ENCODE measurements at places on chromosomes 16 and 17.

DNA sequence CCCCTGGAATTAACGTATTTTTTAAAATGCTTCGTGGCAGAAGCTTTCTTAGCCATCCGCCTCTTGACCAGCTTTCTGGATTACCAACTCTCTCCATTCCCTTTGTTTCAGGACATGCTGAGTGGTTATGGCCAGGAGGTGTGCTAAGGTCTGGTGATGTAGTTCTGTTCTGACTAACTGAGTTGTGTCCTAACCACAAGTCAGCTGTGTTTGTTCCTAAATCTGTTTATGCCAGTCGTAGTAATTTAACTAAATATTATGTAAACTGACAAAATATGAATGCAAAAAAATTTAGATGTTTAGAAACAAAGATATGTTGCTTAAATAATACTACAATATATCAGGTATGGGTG is 61.6 kb downstream of the MRTFB start:
- peak; percentile 81 for DNase-seq

DNA sequence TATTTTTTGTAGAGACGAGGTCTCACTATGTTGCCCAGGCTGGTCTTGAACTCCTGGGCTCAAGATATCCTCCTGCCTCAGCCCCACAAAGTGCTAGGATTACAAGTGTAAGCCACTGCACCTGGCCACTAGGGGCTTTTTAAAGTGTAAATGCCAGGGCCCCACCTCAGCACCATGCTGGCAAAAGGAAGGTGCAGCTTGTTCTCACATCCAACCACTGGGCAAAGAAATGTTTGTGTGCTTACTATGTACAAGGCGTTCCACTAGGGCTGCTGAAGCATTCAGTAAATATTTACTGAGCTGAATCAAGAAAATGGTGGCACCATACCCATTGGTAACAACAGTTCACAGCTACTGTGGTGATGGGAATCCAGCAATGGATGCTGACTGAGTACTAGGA is 22.6 kb downstream of the COG1 start:
- DNase-seq: no peak

DNA sequence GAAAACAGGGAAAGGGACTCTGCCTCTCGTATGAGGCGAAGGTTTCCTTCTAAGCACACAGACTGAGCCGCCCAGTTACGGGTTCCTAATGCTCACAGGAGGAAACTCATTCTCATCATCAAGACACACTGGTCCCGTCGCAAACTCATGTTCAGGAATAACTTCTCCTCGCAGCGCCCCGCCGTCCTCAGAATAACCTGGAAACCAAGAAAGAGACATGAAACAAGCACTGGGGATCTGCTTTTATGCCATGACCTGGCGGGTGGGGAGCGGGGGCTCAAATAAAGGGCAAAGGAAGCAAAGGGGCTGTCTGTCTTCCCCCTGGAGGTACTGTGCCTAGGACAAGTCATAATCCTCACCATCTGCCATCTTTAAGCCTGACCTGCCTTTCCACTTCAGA is 31.3 kb downstream of the WIPI1 start:
- DNase-seq: no peak

DNA sequence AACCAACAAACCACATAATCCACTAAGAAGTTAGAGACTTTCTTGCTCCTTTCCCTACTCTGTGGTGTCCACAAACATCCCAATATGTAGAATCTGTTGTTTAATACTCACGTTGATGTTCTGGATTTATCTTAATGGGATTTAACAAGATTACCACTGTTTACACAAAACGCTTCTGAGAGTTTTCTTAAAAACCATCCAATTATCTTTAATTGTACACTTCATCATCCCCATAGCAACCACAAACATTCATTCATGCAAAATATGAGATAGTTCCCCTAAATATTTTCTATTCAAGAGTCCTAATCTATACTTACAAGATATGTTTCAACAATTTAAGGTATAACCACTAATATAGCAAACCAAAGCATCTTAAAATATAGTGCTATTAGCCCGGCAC is 76.5 kb upstream of the CLEC18B start:
- DNase-seq: no peak

GRCh38 chr16:7597677-7598076 is 265.0 kb downstream of the RBFOX1 start:
- DNase-seq: peak; percentile 4

- DNase-seq: peak; percentile 52
These were observed 204.6 kb downstream of the STX8 start for GRCh38 chr17:9371019-9371418.

DNA sequence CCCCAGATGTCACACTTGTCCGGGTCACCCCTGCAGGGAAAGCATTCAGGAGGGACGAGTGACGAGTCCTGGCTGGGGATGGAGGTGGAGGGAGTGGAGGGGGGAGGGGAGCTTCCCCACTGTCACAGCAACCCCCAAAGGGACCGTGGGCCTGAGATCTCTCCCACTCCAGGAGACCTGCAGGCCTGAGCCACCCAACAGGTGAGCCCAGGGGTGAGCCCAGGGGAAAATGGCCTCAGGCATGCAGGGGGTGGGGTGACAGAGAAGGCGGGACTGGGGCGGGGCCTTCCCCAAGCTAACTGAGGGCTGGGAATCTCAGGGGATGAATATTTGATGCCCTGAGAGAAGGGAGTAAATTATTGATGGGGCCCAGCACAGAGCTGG is 2.4 kb downstream of the USH1G start:
- no peak for DNase-seq

DNA sequence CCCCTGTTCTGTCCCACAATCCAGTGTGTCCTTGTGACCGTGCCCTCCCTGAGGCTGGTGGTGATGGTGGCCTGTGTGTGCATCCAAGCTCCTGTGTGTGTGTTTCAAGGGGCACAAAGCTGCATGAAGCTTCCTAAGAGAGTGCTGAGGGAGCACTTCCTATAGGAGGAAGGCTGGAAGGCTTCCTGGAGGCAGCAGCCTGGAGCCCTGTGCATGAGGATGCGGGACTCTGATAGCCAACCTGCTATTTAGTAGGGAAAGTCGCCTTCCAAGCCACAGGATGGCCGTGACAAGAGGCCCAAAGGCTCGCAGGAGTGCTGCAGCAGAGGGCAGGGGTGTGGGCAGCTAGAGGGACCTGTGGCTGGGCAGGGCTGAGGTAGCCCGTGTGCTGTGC is 8.3 kb downstream of the MYO15B start:
- no peak for DNase-seq

GRCh38 chr16:86476956-86477534 is 33.3 kb upstream of the FOXF1 start:
- DNase-seq: no peak

GRCh38 chr17:45291171-45291805 is 25.5 kb downstream of the MAP3K14 start:
- no peak for DNase-seq

- no peak for DNase-seq
These were observed 39.3 kb downstream of the SMG6 start for GRCh38 chr17:2264067-2264860.

DNA sequence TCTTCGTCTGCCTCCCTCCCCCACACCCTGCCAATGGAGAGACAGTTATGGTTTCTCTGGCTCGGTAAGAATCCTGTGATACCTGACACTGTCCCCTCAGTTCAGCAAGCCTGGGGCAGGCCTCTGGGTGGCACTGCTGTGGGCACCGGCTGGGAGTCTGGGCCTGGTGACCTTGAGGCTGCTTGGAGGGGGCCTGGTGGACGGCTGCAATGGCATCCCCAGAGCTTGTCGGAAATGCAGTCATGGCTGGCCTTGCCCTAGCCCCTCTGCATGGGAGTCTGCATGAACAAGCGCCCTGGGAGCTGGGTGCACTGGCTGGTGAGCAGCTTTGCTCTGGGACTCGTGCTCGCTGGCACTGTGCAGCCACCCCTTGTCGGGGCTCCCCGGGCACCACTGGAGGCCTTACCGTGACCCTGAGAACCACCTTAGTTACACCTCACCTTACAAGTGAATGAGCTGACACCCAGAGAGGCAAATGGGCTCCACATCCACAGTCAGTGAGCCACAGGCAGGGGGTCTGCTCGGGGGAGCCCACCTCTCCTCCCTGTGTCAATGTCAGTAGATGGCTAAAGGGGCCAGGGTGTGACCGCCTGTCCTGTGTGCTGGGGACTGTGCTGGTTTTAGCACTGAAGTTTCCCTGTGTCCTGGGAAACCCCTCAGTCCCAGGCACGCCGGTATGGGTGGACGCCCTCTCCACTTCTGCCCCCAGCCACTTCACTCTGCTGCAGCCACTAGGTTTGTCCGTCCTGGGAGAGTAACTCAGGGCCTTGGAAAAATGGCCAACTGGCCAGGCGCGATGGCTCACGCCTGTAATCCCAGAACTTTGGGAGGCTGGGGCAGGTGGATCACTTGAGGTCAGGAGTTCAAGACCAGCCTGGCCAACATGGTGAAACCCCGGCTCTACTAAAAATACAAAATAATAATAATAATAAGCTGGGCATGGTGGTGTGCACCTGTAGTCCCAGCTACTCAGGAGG is 1.4 kb downstream of the LGALS3BP start:
- no peak for DNase-seq

- DNase-seq: no peak
These were observed 538.9 kb downstream of the WWOX start for GRCh38 chr16:78638371-78638770.

GRCh38 chr16:67268136-67268579 is 11.2 kb upstream of the PLEKHG4 start:
- DNase-seq: no peak

- DNase-seq: no peak
These were observed 5.5 kb upstream of the RPTOR start for GRCh38 chr17:80539022-80539641.

- DNase-seq: no peak
These were observed 30.7 kb upstream of the SOX9 start for GRCh38 chr17:72090108-72090507.

DNA sequence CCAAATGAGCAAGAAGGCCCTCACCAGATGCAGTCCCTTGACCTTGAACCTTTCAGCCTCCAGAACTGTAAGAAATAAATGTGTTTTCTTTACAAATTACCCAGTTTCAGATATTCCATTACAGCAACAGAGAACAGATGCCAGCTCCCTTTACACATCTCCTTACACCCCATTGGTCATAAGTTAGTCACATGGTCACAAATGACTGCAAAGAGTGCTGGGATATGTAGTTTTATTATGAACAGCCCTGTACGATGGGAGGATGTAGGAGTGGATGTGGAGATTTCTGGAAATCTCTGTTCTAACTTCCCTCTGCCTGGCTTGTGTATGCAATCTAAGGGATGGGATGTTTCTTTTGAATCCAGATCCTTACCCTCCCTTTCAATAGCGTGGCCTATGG is 13.3 kb upstream of the RPL38 start:
- no peak for DNase-seq

DNA sequence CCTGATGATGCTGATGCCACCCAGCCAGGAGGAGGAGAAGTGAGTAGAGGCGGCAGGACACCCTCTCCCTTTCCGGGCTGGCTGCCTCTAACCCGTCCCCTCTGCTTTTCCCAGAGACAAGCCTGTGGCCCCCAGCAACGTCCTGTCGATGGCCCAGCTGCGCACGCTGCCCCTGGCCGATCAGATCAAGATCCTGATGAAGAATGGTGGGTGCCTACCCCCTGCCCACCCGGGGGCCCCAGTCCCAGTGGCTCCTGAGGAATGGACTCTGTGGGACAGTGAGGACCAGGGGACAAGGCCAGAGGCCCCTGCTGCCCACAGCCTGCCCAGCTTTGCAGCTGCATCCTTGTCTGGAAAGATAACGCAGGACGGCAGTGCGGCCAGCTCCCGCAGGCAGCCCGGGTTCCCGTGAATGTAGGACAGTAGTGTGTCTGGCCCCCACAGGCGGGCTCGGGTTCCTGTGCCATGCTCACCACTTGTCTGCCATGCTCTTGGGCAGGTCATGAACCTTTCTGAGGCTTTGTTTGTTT is 19.9 kb downstream of the POLR3E start:
- no peak for DNase-seq

DNA sequence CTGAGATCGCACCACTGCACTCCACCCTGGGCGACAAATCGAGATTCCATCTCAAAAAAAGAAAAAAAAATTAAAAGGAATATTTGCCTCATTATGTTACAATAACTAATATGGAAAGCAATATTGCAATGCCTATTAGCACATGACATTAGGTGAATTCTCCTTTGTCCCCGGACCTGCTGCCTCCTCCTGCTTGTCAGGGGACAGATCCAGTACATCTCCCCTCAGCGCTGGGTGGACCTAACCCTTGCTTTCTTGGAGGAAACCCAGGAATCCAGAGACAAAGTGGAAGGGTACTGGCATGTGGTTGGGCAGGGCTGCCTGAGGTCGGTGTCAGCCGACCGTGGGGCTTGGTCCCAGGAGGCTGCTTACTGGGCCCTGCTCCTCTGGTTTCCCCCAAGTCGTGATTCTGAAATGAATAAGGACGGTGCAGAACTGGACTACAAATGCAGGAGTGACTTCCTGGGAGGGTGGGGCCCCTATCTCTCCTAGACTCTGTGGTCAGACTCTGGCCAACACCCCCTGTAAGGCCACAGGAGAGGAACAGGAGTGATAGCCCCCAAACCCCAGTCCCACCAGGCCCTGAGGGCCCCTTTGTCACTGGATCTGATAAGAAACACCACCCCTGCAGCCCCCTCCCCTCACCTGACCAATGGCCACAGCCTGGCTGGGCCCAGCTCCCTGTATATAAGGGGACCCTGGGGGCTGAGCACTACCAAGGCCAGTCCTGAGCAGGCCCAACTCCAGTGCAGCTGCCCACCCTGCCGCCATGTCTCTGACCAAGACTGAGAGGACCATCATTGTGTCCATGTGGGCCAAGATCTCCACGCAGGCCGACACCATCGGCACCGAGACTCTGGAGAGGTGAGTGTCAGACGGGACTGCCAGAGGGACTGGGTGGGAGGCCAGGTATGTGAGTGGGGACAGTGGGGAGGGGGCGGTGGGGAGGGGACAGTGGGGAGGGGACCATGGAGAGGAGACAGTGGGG is at the start of gene HBZ:
TSS of gene HBZ (plus strand) at position 504 of the 988 bp plus-strand sequence. CDS start at position 770, 266 bp downstream.
- no peak for DNase-seq

DNA sequence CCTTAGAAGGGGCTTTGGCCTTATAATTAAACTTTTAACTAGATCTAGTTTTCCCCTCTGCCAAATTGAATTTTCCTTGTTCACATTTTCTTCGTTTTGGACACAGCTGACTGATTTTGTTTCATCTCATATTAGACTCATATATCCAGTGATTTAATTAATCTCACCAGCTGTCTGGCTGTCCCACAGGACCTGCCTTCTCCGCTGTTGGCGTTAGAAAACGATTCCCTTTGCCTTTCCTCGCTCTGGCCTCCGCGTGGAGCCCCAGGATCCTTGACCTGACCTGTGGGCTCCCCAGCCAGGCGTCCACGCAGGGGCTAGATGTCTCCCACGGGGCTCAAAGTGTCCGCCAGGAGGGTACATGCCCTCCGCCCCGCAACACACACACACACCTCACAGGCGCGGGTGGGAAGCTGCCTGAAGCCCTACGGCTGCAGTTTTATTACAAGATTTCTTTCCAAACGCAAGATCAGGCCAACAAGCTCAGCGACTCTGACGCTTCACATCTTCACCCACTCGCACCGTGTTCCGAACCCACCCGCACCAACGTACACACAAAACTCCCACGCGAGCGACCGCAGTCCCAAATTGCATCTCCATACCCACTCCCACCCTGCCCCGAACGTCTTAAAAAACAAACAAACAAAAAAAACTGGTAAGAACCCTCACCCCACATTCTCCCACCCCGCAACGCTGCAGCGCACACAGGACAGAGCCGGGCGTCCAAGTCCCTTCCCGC is 1.1 kb downstream of the RPRML start:
- DNase-seq: no peak

GRCh38 chr16:14310519-14310991 is 239.4 kb downstream of the MRTFB start:
- no peak for DNase-seq
